ENCODE measurements at places on chromosomes 3 and 15.

GRCh38 chr3:8709287-8709686 lies 24.3 kb upstream of the CAV3 start:
- no peak for DNase-seq

GRCh38 chr15:69508659-69509058 lies 56.0 kb downstream of the RPLP1 start:
- no peak for DNase-seq

- no peak for DNase-seq
These were observed 369.7 kb upstream of the PROK2 start for GRCh38 chr3:72154391-72155335.

GRCh38 chr15:58015565-58015964 lies 49.9 kb downstream of the ALDH1A2 start:
- no peak for DNase-seq

- no peak for DNase-seq
These were observed at the start of gene BHLHE40 for GRCh38 chr3:4979428-4980228. Gene BHLHE40, plus strand, starts transcription at chr3:4979437. Its CDS starts 282 bp downstream, at chr3:4979719.

DNA sequence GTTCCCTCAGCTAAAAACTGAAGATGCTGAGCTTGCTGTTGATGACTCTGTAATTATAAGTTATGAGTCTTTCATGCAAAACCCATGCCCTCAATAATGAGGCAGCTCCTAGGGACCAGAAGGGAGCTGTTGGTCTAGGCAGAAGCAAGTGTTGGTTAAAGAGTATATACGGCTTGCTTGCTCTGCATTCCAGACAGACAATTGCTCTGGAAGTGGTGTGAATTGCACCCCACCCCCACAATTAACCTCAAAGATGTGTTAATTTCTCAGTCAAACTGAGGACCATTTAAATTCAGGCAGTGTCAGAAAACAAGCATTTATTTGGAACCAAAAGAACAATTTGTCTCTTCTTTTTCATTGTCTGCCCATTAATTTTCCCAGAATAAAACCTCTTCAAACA lies 163.5 kb upstream of the EOMES start:
- no peak for DNase-seq

DNA sequence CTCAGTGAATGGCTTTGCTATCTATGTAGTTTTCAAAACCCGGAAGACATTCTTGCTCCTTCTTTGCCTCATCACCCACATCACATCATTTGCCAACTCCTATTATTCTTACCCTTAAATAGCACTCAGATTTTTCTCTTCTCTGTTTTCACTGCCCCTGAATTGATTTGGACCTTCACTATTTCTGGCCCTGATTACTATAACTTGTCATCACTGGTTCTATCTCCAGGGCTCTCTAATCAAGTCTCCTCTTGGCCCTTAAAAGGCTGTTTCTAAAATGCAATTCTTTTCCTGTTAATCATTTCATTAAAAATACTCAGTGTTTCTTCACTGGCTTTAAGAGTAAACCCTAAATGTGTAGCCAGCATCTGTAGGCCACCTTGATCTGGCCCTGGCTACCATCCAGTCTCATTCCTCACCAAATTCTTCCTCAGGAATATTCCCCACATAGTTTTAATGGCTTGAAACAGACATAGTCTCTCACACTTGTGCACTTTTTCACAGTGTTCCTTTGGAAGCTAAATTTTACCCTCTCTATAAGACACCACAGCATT lies 437.1 kb upstream of the CBLB start:
- DNase-seq: no peak

GRCh38 chr3:38348903-38349302 lies 2.3 kb downstream of the XYLB start:
- no peak for DNase-seq

- DNase-seq: no peak
These were observed 242.0 kb upstream of the RGMA start for GRCh38 chr15:93330912-93331544.

- DNase-seq: no peak
These were observed 8.5 kb upstream of the CHD2 start for GRCh38 chr15:92891533-92892200.

- DNase-seq: no peak
These were observed 1.4 kb downstream of the CNTN3 start for GRCh38 chr3:74613060-74613459.

- DNase-seq: no peak
These were observed 1472.4 kb downstream of the SI start for GRCh38 chr3:163605915-163606314.

DNA sequence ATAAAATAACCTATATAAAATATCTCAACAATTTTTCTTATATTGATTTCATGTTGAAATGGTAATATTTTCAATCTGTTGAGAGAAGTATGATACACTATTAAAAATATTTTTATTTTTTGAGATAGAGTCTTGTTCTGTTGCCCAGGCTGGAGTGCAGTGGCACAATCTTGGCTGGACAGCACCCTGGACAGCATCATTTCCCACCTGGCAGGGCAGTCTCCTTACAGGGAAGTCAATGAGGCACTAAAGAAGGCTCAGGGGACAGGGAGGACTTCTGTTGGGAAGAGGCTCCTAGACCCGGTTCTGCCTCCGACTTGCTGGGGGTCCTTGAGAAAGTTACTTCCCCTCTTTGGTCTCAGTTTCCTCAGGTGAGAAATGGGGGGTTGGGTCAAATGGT lies 9.4 kb downstream of the GOLGA6L2 start:
- DNase-seq: no peak

GRCh38 chr3:56975567-56975966 lies 84.9 kb upstream of the SPATA12 start:
- DNase-seq: no peak

DNA sequence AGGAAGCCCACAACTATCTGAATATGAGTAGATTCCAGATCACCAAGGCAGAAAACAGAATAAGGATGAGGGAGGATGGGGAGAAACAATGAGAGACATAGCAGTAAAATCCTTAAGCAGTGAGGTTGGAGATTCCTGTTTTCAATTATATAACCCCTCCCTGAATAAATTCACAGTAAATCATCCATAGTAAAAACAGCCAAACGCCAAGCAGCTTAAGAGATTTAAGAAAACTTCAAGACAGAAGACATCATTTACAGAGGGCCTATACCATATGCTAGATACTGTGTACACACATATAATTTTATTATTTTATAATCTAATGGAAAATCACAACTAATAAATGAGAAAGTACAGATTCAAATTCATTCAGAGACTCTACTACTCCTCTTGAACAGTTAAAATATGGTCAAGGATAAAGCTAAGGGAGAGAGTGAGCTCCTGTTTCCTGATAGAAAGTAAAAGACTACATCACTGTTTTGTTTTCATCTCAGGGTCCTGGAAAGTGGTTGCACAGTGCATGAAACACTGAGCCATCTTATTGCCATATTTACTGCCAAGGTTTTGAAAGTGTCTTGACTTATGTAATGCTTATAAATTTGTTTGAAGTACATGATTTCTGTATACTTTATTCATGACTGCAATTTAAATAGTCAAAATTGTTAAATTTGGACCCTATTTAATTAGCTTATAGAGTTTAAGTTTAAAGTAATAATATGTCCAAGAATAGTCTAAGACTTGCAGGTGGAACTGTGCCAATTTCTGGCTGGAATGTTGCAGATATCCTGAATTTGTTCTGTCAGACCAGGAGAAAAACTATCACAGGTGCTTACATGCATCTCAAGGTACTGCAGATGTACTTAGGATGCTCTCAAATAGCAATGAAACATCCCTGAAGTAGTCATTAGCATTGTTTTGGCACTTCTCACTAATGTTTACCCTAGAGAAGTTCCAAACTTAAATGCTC lies 141.4 kb downstream of the TBL1XR1 start:
- DNase-seq: no peak

All from stimulated activated CD4-positive, alpha-beta T cell treated with anti-CD3 and anti-CD28 coated beads, Interleukin-4, amount 100 ng/mL, for 24 hours (primary cell).